Suppressor macrophage treated with lipopolysaccharide for 4 hours (primary cell): ENCODE measurements at places on chromosomes 2 and 18.

GRCh38 chr18:31102025-31102684 lies at the start of gene DSC2:
Gene DSC2, minus strand, starts transcription at chr18:31102421. Its CDS starts 450 bp downstream, at chr18:31101971.
- DNase-seq, result no peak

DNA sequence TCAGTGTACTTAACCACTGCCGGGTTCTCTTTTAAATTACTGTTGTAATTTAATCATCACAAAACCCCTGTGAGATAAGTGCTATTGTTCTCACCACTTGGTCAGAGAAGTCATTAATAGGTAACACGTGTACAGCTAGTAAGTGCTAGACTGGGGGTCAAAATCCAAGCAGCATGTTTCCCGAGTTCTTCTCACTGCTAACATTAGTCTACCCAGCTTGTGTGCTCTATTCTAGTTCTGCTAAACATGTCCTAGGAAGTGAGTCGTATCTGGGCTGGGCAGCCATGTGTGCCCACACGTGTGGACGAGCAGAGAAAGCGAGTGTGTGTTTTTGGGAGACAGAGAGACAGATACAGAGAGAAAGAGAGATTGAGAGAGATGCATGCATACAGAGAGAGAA lies 94.1 kb downstream of the BIN1 start:
- DNase-seq, result no peak

GRCh38 chr2:16281451-16282335 lies 341.3 kb downstream of the MYCN start:
- DNase-seq, result peak; percentile 35

DNA sequence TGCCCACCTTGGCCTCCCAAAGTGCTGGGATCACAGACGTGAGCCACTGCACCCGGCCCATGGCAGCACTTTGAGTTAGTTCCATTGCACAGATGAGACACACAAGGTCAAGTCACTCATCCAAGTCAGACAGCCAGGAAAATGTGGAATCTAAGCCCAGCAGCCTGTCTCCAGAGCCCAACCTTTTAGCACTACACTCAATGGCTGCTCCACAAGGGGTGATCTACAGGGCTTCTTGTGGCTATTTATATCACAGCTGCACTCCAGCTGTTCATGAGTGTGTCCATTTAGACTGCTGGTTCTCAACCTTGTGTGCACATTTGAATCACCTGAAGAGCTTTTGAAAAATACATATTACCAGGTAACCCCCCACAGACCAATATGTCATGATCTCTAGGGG lies 72.9 kb upstream of the RPL31 start:
- DNase-seq, result no peak

DNA sequence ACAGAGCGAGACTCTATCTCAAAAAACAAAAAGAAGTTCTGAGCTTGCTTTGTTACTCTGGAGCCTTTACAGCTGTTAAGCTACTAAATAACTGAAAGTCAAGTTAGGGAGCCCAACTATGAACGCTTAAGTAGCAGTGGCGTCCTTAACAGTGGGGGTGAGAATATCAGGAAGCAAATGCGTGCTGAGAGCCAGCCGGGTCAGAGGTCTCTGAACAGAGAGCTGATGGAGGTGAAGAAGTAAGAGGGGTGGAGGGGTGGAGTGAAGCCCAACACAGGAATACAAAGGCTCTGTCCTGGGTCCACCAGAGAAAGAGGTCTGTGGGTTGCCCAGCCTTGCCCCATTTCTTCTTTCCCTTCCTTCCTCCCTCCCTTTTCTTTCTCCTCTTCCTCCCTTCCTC lies 104.1 kb upstream of the GATA6 start:
- DNase-seq, result no peak

GRCh38 chr2:143521396-143521795 lies 392.2 kb downstream of the ARHGAP15 start:
- no peak for DNase-seq

GRCh38 chr18:70622622-70623419 lies 334.0 kb downstream of the SOCS6 start:
- DNase-seq, result no peak

DNA sequence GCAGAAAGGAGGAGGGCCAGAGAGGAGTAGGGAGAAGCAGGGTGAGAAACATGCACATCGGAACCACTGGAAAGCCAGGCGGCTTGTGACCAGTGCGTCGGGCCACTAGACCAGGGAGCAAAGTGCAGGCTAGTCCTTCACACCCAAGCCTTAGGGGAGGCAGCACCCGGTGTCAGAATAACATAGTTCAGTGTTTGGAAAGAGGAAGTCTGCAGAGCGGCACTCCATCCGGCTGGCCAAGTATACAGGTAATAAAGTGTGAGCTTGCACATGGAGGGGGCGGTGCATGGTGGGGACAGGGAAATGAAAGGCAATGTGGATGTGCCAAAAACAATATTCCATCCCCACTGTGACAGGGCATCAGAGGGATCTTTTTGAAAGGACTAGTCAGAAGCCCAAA lies 69.7 kb downstream of the ZNF521 start:
- DNase-seq, result no peak

GRCh38 chr2:133660510-133660909 lies 92.2 kb upstream of the NCKAP5 start:
- DNase-seq, result no peak

DNA sequence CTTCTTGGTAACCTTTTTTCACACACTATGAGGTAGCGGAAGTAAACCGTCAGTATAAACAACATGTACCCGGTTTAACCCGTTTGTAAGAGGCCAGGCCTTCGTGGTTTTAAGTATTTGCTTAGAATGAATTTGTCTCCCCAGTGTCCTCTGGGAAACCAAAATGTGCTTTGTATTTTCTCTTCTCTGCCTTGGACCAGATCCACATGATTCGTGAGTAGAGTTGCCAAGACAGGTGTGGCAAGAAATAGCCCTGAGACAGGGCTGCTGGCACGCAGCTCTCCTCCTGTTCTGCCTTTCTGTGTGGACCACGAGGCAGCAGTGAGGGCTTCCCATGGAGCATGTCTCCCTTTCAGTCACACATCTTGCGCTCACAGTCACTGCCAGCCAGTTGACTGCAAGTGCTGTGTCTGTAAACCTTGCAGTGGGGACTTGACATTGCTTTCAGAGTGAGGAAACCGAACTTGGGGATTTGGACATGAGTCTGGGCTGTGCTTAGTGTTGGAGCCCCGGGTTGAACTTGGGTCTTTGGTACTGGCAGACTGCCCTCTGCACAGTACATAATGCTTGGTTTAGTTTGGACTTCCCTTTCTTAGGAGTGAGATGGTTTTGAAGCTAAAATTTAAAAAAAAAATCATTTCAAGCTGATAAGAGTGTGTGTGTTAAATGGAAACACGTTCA lies 19.1 kb downstream of the BCL2L11 start:
- DNase-seq, result no peak
